ENCODE measurements at places on chromosomes 12 and 14.

DNA sequence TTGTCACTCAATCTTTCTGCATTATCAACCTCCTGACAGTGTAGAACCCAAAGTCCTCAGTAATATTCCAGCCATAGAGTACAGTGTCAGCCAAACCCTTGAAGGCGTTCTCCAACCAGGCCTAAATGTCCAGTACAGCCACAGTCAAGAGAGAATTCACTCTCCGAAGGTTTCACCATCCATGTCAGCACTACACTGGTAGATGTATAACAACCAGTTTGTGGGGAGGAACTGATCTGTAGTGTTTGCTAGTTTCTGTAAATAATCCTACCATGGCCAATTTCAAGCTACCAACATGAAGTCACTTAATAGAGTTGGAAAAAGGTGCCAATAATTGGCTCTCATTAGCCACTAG, 456 bp upstream of the MDP1 start:
- DNase-seq = no peak

- peak; percentile 68 for DNase-seq
These were observed 232.1 kb downstream of the CACNA1C start for GRCh38 chr12:2284857-2285256.

DNA sequence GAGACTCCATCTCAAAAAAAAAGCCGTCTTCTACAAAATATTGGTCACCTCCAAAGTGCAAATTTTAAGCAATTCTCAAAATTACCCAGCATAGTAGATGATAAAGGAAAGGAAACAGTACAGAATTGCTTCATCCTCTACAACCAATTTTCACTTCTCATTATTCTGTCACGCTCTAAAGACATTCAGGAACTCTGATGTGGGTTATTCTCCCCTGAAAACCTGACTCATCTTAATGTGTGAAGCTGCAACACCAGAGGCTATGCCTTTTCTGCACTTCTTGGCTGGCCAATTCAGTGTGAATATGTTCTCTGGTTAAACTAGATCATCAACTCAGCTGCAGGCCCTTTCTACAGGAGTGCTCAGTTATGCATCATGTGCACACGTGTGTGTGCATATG, 11.0 kb downstream of the PTGER2 start:
- no peak for DNase-seq

GRCh38 chr12:15562263-15562662, 226.9 kb downstream of the EPS8 start:
- DNase-seq = peak; percentile 74

- DNase-seq = peak; percentile 36
These were observed 49.7 kb downstream of the FRS2 start for GRCh38 chr12:69519871-69520270.

DNA sequence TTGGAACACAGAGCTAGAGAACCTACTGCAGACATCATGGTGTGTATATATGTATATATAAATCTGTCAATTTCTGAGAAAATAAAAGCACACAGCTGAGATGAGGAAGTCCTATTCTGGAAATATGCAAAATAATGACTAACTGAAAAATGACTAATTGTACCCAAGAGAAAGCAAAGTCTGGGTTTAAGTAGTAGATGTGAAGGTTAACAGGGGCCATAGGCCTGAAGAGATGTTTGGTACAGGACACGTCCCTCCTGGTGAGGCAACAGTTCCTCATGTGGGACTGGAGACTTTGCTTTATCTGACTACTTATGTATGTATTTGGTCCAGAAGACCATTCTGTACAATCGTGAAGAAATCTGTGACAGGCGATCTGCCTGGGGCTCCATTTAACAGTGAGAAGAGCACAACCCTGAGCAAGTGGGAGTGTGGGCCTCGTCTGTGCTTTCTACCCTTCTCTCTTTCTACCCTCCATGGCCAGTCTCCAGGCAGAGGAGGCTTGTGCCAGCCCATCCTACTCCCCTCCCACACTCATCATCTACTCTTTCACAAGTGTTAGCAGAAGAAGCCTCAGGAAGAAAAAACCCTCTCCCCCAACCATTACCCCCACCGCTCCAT, 67.5 kb downstream of the SLC41A2 start:
- DNase-seq = no peak

- DNase-seq = no peak
These were observed 76.3 kb upstream of the PSMC1 start for GRCh38 chr14:90179809-90180779.

DNA sequence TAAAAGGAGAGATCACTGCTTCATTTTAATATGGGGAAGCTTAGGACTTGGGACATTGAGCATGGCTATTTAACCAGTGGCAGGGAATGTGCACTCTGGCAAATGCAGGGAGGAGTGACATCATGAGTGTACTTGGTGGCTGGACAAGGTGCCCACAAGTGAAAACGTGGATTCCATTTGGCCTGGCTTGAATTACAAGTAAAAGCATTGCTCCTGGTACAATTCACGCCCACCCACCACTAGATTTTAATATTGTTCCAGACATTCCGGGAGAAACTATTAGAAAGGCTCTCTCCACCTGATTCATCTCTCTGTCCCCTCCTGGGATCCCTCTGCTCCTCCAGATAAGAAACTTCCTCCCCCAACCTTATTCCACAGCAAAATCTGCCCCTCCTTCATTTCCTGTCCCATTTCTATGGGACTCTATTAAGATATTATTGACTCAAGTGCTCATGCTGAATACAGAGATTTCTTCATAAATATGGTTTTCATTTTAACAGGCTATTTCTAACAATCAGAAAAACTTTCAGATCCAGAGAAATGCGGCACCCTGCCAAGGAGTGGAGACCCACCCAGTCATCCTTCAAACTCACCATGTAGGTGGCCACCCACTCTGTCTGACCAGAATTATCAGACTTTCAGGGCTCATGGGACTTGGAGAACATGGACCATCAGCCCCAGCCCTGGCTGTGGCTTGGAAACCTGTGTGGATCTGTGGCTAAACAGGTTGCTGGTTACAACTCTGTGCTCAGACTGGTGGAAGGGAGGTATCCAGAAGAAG, 43.2 kb downstream of the SSPN start:
- peak; percentile 36 for DNase-seq

DNA sequence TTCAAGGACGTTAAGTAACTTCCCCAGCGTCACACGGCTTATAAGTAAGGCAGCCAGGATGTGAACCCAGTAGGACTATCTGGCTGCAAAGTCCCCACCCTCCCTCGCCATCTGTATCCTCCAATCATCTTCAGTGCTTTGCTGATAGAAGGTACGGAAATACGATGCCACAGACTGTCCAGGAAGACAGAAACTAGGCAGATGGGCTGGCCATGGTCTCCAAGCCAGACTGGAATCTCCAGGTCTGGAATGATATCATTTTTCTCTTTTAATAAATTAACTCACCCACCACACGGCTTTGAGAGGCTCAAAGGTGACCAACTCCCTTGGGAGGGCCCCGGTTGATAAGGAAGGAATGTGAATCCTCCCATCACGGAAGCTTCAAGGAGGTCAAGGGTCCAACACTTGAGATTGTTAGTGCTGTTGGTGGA, 16.3 kb upstream of the BDKRB1 start:
- no peak for DNase-seq

GRCh38 chr12:92289629-92290349, 144.1 kb upstream of the BTG1 start:
- peak; percentile 39 for DNase-seq

- no peak for DNase-seq
These were observed 8.7 kb upstream of the ZNF740 start for GRCh38 chr12:53171725-53172329.

Data from myocyte (in vitro differentiated cells).